ENCODE measurements at places on chromosomes 4 and X.

GRCh38 chr4:102219129-102219528 lies 126.2 kb downstream of the SLC39A8 start:
- DNase-seq, result no peak

DNA sequence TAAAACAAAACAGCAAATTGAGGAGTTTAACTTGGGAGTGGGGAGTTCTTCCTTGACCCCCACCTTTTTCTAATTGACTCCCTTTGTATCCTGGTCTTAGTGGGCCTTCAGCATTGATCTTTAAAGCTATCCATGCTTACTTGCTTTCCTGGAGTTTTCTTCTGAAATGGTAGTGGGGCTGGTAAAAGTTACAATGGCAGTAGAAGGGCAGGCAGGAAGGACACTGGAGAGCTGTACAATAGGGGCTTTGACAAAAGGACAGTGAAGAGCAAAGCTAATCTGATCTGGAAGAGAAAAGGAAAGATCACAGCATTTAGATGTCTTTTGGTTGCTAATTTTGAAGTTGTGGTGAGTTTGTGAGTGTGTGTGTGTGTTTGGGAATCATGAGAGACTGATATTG lies 111.5 kb downstream of the MID1 start:
- no peak for DNase-seq

- DNase-seq, result no peak
Observed at GRCh38 chr4:156901871-156902270, 69.7 kb downstream of the PDGFC start.

DNA sequence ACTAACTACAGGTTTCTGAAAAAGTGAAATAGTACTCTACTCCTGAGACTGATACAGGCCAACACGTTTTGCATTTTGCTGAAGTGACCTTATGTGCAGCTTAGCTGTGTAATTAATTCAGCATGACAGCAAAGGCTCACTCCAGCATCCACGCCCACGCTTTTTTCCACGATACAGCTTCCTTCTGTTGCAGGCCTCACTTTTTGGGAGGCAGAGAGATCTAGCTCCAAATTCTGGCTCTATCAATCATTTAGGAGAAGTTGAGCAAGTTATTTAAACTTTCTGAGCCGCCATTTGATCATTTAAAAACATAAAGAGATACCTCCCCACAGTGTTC lies 160.3 kb downstream of the AFAP1 start:
- DNase-seq, result no peak

- DNase-seq, result no peak
Observed at GRCh38 chr4:52618795-52619590, 40.1 kb downstream of the USP46 start.

DNA sequence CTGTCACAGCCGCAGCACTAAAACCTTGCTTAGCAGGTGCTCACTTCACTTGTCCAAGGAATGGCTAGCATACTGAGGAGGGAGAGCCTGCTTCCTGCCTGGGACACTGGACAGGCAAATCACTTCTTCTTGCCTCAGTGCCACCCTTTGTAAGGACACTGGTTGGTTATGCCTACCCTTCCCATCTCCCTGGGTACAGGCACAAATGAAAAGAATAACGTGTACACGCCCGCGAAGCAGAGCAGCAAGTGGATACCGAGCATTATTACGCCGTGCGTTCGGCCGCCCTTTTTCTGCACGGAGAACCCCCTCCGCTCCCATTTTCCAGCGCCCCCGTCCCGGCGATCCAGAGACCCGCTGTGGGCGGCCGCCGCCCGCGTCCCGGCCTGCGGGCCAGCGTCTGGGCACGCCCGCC lies 338 bp upstream of the KLHL2 start:
- no peak for DNase-seq

DNA sequence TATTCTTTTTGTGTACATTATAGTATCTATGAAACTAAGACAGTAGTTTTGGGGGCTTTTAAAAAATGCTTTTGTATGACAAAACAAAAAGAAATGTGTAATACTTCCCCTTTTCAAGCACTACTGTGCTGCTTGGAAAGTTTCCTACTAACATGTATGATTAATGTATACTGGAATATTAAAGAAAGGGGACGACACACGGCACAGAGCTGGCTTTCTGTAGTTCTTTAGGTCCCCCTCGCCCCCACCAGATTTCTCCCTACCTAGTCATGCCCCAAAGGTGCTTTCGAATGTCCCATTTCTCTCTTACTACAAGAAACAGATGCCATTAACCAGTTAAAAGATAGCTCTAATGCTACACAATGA lies 1.6 kb upstream of the AP1S2 start:
- DNase-seq, result no peak

DNA sequence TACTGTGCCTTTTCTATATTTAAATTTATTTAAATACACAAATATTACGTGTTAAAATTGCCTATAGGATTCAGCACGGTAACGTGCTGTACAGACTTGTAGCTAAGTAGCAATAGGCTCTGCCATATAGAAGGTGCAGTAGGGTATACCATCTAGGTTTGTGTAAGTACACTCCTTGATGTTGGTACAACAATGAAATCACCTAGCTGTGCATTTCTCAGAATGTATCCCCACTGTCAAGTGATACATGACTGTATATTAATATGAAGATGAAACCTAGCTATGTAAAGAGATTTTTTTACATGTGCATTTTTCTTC lies 431.2 kb downstream of the KCTD8 start:
- no peak for DNase-seq

DNA sequence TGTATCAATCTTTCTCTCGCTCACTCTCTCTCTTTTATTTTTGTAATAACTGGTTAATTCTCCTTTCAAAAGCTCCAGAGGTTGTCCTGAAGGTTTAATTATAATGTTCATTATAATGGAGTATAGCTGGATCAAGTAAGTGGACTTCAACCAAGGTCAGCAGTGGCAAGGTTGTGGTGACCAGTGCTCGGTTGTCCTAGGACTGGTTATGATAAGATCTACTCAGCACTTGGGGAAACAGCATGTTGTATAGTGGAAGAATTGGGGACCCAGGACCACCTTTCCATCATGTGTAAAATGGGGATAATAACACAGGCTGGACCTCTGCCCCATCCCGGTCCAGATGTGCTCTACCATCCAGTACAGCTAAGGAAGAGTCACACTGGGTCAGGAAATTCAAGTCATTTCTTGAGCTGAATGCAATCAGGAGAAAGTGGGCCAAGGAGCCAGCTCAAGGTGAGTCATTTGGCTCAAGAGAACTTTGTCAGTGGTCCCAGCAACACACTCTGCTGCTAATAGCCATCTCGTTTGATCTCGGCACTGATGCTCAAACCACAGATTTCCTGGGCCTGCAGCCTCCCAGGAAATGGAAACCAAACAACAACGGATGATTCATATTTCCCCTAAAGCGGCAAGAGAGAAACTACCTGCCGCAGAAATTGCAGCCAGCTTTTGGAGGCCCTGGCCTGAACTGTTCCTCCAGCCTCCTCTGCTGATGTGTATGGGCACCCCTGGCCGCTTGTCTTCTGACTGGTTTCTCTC lies 123.6 kb upstream of the RBPJ start:
- no peak for DNase-seq

DNA sequence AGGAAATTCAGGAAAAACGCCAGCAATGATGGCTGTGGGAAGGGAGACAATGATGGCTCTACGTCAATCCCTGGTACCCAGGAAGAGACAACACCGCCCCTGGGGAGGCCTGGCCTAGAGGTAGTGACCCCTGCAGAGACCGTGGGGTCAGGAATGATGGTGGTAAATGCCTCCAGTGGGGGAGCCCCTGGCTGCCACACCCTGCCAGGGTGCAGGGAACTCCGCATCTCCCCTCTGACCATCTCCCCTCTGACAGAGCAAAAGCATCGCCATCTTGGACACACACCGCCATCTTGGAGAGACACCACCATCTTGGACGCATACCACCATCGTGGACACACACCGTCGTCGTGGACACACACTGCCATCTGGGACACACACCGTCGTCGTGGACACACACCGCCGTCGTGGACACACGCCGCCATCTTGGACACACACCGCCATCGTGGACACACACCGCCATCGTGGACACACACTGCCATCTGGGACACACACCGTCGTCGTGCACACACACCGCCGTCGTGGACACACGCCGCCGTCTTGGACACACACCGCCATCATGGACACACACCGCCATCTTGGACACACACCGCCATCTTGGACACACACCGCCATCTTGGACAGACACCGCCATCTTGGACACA lies 9.9 kb downstream of the ASMTL start:
- no peak for DNase-seq

- DNase-seq, result no peak
Observed at GRCh38 chr4:86771141-86771540, 78.0 kb downstream of the SLC10A6 start.

DNA sequence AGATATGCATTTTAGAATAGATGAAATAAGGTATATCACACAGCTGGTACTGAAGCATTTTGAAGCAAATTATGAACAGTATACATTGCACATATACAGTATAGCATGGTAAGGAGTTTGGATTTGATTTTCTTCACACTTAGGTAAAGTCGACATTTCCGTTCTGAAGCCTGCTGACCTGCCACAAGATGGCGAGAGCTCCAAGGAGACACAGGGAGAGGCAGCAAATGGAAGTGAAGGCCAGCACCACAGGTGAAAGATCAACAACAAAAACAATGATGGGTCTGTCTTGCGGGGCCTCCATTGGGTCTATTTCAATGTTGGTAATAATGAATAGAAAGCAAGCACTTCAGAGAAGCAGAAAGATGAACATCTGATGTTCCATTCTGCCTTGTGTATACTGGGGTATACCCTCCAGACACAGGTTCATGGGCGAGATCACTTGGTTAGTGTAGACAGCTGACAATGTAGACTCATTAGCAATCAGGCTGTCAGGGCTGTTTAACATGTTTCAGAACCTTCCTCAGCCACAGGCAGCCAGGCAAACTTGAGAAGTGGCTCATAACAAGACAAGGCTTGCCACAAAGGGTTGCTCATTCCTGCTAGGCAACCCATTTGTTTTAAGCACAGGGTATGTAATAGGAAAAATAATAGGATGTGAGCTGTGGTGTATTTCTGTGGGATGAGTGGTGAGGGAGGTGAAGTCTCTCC lies 21.4 kb upstream of the NOX1 start:
- no peak for DNase-seq

DNA sequence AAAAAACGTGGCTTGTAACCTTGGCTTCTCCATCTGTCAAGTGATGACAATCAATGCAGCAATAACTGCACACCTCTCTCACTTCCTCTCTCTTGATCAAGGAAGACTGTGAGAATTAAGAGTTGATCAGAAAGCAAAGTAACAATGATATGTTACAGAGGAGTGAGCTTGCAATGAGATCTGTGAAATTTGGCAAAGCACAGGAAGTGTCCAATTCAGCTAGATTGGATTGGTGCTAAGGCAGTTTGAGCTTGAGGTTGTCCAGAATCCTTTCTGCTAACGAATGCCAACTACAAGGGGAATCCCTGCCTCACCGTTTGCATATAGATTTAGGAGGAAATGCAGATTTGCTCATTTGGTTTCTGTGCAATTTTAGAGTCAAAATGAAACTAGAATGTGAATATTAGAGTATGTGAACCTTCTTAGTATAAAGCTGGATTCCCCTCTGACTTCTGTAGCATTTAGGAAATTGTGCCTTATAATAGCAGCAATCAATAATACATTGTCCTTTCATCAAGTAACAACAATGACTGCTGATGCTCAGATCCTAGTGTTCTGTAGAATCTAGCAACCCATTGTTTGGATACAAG lies 346.4 kb downstream of the PTTG2 start:
- no peak for DNase-seq

GRCh38 chrX:78754917-78755316 lies 7.4 kb downstream of the LPAR4 start:
- no peak for DNase-seq

GRCh38 chrX:1629244-1629643 lies 14.4 kb downstream of the ASMT start:
- no peak for DNase-seq

- no peak for DNase-seq
Observed at GRCh38 chr4:101019313-101019712, 328.0 kb downstream of the PPP3CA start.

GRCh38 chrX:115690511-115691216 lies 129.7 kb downstream of the PLS3 start:
- no peak for DNase-seq

GRCh38 chrX:17984415-17984814 lies 123.3 kb upstream of the RAI2 start:
- DNase-seq, result no peak

GRCh38 chrX:71082124-71082647 lies 13.5 kb upstream of the FOXO4 start:
- DNase-seq, result no peak

GRCh38 chr4:150973626-150974251 lies 41.3 kb downstream of the LRBA start:
- no peak for DNase-seq

GRCh38 chr4:151038452-151039157 lies 23.5 kb upstream of the LRBA start:
- DNase-seq, result no peak

GRCh38 chr4:41655177-41655576 lies 93.3 kb downstream of the PHOX2B start:
- no peak for DNase-seq

- no peak for DNase-seq
Observed at GRCh38 chr4:139849219-139849618, 183.6 kb downstream of the MGST2 start.

- DNase-seq, result no peak
Observed at GRCh38 chr4:73247100-73247499, 11.5 kb downstream of the ANKRD17 start.

GRCh38 chr4:23368081-23368697 lies 521.7 kb downstream of the PPARGC1A start:
- DNase-seq, result no peak

GRCh38 chr4:56433280-56433679 lies 2.1 kb downstream of the PPAT start:
- no peak for DNase-seq

- DNase-seq, result no peak
Observed at GRCh38 chrX:44967221-44967620, 94.2 kb downstream of the KDM6A start.

GRCh38 chr4:110196871-110197528 lies 1.4 kb downstream of the ELOVL6 start:
- no peak for DNase-seq

GRCh38 chrX:136546371-136546781 lies 14.4 kb downstream of the VGLL1 start:
- no peak for DNase-seq

- no peak for DNase-seq
Observed at GRCh38 chrX:28552882-28553829, 34.1 kb upstream of the IL1RAPL1 start.

Measured in cerebellar nuclear complex (tissue), 1 donor.